ENCODE measurements at places on chromosomes 2 and 18. TPM values are rescaled to one million over a fixed set of nuclear protein-coding genes. Genes with fewer than 3 reads are reported as not detected.

Gene ROCK2
- 36.6 TPM for total RNA-seq

Gene MAP2
- total RNA-seq = 4.9 TPM

Gene MOCOS
- total RNA-seq = 5.1 TPM

Gene GALM
- 47.0 TPM for total RNA-seq

Gene ABCG8
- total RNA-seq = not detected

Gene IL1RN
- total RNA-seq = not detected

Gene LCT
- total RNA-seq = not detected

Gene PRSS56
- not detected for total RNA-seq

Gene KHK
- total RNA-seq = 5.8 TPM

Gene HOXD13
- 1.2 TPM for total RNA-seq

Gene ICA1L
- total RNA-seq = 2.6 TPM

Gene PREB
- 73.1 TPM for total RNA-seq

Gene SERPINB12
- total RNA-seq = not detected

Gene FAM210A
- total RNA-seq = 30.2 TPM

Gene DSG1
- total RNA-seq = not detected

Gene CXCR4
- not detected for total RNA-seq

Gene DNAJC5G
- not detected for total RNA-seq

Gene PROM2
- 2.4 TPM for total RNA-seq

Gene RNPEPL1
- total RNA-seq = 15.4 TPM

Gene WDSUB1
- total RNA-seq = 7.3 TPM

Gene PJVK
- not detected for total RNA-seq

Gene AOX1
- total RNA-seq = 27.5 TPM

Gene CPLX4
- not detected for total RNA-seq

Gene AQP12A
- total RNA-seq = not detected

Gene SLC19A3
- not detected for total RNA-seq

Gene GRHL1
- 0.36 TPM for total RNA-seq

Gene SLC9A4
- not detected for total RNA-seq

Gene ASB18
- total RNA-seq = not detected

Gene MFSD6
- 8.2 TPM for total RNA-seq

Gene IL18R1
- 0.10 TPM for total RNA-seq

Gene GKN1
- not detected for total RNA-seq

Gene C1QL2
- not detected for total RNA-seq

Gene ANKRD29
- total RNA-seq = 1.8 TPM

Gene CNDP1
- total RNA-seq = not detected

Gene CYP27C1
- total RNA-seq = 3.5 TPM

Gene NGEF
- 35.4 TPM for total RNA-seq

Gene APLF
- total RNA-seq = 4.4 TPM

Gene SERPINB4
- total RNA-seq = not detected

Gene PLEK
- total RNA-seq = not detected

Gene ACVR1C
- total RNA-seq = 0.12 TPM

Gene TTN
- 0.12 TPM for total RNA-seq

Gene EVX2
- total RNA-seq = not detected

Gene KRTCAP3
- 0.48 TPM for total RNA-seq

Gene RPRM
- total RNA-seq = not detected

Gene VIL1
- not detected for total RNA-seq

Gene SLC11A1
- total RNA-seq = 0.10 TPM

Gene ACMSD
- total RNA-seq = not detected

Gene ZNF532
- 17.8 TPM for total RNA-seq

Gene AQP12B
- not detected for total RNA-seq

Gene TNFRSF11A
- 0.36 TPM for total RNA-seq

Gene PAX3
- total RNA-seq = 35.4 TPM

Gene IL1F10
- not detected for total RNA-seq

Gene CROCC2
- total RNA-seq = 0.12 TPM

Gene SLC23A3
- not detected for total RNA-seq

Gene LRRC30
- not detected for total RNA-seq

Gene GNAL
- not detected for total RNA-seq

Gene GCKR
- not detected for total RNA-seq
